ENCODE measurements at places on chromosomes 12 and 14.

- DNase-seq, result no peak
These were observed 29.3 kb downstream of the HECTD4 start for GRCh38 chr12:112352921-112353320.

DNA sequence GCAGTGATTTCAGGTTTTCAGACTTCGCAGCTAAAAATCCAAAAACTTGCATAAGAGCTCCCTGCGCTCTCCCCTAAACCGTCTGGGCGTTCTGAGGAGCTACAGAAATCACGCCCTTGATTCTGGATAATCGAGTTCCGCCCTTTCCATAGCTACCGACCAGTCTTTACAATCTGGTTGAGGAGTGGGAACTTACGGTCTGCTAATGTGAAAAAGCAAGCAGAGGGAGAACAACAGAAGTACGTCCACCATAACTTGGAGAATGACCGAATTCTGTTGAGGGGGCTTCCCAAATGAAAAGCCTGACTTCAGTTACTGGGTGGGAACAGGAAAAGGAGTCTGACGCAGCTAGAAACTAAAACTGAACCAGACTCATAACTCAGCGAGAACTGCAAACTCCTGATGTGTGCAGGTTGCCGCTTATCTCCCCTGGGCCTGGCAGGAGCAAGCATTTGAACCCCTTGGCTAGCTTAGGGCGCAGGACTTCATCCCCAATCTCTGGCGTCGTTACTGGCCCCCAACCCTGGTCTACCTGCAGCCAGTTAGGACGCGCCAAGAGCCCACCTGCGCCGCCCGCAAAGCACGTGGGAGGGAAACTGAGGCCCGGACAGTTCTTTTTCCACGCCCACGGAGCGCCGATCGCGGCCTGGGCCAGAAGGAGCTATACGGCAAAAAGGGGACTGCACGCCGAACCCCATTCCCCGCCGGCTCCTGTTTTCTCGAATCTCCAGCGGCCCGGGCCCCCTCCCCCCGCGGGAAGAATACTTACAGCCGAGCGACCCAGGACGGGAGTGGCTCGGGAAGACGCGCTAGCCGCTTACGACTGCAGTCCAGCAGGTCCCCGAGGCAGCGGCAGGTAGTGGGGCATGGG lies 838 bp downstream of the LRIG3 start:
- DNase-seq, result no peak

DNA sequence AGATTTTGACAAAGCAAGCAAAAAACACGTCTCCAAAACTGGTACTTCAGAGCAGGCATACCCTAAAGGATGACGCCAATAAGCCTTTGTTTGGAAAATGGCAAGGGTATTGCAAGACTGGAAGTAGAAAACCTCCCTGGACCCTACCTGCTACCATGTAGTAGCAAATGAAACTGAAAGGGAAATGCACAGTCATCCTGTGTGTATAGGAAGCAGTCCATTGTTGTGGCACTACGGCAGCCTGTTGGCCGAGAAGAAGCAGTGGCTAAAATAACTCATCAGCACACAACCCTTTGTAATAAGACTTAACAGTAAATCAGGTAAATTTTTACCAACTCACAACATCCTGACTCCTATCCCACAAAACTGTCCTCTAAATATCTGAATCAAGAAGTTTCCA lies 386.4 kb downstream of the RGS6 start:
- DNase-seq, result no peak

DNA sequence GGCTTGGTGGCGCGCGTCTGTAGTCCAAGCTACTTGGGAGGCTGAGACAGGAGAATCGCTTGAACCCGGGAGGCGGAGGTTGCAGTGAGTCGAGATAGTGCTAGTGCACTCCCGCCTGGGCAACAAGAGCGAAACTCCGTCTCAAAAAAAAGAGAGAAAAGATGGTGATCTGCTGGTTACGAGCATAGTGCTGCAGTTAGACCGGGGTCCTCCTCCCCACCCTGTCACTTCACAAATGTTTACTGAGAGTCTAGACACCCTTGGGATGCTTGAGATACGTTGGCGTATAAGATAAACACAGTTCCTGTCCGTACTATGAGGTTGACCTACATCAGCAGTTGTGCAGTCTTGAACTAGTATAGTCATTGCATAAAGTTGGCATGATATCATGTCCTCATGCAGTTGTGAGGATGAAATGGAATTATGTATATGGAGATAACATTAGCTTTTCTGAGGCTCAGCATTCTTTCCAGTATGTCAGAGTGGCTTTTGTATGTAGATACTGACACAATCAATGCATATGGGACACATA lies 787 bp downstream of the ACAD10 start:
- no peak for DNase-seq

- DNase-seq, result no peak
These were observed 4.4 kb upstream of the SMIM41 start for GRCh38 chr12:52074971-52075724.

Data from KG1 (cell line).